ENCODE measurements at places on chromosomes 6 and 20. TPM values are rescaled to one million over a fixed set of nuclear protein-coding genes. Genes with fewer than 3 reads are reported as not detected.

The XRN2 gene
- 79.8 TPM for polyA plus RNA-seq

DNA sequence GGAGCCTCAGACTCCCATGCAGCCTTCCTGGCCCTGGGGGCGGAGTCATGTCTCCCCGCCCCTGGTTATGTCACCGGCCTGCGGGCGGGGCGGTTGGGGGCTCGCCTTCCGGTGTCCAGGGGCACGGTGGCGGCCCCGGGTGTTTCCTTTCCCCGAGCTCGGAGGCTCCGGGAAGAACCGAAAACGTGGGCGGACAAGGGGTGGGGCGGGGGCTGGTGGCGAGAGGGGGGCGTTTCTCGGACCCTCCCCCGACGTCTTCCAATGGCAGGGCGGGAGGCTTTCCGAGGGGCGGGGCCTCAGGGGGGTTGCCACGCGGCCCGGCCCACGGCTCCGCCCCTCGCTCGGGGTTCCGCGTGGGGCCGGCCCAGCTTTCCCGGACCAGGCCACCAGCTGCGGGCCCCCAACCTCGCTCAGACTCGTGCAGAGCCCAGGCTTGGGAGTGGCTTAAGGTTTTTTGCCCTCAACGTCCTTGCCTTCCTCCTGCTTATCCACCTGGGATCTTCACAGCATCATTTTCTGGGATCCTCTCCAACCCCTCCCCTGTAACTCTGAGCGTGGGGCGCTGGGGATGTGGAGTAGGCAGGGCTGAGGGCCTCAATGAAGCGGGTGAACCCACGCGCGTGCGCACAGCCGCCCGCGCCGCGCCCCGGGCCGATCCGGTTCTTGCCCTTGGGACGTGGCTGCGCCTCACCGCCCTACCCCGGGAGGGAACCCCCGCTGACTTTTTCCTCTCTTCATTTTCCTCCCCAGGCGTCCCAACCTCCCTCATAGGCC, 2.1 kb upstream of the NRN1 start:
- no peak for DNase-seq

DNA sequence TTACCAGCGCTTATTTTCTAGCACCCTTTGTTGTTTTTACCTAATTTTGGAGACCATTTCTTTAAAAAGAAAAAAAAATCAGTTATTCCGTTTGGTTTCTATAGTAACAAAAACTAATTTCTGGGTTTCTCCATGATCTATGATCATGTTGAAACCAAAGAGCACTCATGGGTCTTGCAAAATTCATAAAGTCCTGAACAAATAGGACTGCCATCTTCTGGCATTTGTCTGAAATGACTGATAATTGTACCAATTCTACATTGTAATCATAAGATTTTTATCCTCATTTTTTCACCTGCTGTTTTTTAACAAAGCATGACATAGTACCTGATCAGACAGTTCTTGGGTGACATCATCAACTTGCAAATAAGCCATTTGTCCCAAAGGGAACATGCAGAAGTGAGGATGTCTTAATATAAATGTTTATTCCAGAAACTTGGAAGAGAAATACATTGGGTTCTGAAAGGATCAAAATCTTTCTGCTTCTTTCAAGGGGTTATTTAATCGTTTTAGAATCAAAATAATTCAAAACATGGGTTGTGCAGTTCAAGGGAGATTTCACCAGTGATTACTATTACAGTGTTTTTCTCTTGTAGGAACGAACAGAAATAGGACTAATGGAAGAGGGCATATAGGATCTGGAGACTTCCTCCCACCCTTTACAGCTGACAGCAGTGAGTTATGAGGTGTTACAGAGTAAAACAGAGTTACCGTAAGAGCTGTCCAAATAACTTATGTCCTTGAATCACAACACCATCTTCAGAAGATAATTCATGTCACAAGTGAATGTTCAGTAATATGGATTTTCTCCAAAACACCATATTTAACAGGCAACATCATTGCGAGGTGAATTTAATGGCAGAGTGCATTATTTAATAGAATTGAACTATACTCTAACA, 87.1 kb upstream of the GJE1 start:
- DNase-seq = no peak

The SAMD5 gene
- polyA plus RNA-seq = 17.4 TPM

The RSPH3 gene
- polyA plus RNA-seq = 11.0 TPM

DNA sequence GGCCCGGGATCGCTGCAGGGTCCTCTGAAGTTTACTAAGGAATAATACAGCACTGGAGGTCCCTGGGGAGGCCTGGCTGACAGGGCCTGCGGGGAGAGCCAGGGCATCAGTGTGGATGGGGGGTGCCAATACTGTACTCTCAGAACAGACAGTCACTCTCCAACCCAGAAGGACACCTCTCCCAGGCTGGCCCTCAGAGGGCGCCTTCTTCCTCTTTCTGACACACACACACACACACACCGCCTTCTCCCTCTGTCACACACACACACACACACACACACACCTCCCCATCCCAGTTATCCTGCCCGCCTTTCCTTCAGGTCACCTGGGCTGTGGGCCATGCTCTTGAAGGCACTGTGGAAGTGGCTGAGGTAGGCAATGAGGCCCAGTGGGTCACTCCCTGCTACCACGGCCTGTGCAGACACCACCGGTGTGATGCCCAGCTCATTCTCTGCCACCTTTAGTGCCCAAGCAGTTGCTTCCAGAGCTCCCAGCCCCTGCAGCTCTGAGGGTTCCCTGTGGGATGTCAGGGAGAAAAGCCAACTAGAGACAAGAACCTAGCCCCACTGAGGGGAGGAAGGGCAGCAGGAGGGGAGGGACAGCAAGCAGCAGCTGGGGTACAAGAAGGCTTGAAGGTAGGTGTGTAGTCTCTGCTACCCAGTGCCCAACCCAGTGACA, 7.5 kb downstream of the SMPD2 start:
- no peak for DNase-seq

DNA sequence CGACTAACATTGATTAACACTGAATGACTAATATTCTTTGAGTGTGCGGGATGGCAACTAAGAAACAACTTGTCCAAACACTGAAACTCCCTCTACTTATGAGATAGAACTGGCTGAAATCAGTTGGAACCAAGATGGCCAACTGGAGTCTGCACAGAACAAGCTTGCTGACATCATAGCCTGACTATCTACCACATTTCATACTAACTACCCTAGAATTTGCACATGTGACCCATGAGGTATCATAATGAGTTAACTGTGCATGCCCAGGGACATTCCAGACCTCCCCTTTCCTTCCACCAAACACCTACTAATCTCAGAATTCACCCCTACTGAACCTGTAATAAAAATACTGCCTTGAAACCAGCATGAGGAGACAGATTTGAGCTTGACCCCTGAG, 43.2 kb downstream of the PHIP start:
- no peak for DNase-seq

The ARMC2 gene
- 17.6 TPM for polyA plus RNA-seq

DNA sequence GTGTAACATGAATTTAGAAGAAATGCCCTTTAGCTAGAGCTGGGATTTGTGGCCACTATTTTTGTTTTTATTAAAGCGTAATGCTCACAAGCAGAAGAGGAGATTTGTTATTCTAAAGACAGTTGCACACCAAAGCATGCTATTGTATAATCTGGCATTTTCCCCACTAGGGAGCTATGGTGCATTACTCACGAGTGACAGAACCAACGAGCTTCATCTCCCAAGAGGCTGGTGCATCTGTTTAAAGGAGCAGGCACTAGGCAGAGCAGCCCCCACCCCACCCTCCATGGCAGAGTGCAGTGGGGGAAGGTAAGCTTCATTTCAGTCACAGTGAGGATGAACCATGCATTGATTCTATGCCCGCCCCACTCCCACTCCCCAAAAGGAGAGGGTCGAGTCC, 287.3 kb upstream of the TSHZ2 start:
- DNase-seq = no peak

- no peak for DNase-seq
Measured at GRCh38 chr6:44737341-44737740, 349.8 kb downstream of the CDC5L start.
